ENCODE measurements at places on chromosomes 6 and 20.
A peak's percentile ranks its signal among the peaks of the same experiment; 100 is the strongest.

DNA sequence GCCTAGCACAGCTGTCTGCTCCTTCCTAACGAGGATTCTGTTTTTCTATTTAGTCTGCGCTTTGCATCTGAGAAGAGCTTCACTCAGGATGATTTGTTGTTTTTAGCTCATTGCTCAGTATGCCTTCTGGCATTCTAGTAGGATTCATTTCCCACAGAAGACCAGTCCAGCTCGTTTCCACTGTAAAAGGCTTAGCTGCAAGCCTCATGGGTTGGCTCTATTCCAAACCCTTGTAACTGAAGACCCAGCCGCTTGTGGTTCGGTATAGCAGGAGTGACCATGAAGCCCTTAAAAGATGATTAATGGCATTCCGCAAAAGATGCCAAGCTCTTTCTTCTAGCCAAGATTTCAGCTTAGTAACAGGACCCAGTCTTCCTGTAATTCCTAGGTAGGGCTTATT lies 7.2 kb downstream of the ADGRF1 start:
- DNase-seq = peak; percentile 85

DNA sequence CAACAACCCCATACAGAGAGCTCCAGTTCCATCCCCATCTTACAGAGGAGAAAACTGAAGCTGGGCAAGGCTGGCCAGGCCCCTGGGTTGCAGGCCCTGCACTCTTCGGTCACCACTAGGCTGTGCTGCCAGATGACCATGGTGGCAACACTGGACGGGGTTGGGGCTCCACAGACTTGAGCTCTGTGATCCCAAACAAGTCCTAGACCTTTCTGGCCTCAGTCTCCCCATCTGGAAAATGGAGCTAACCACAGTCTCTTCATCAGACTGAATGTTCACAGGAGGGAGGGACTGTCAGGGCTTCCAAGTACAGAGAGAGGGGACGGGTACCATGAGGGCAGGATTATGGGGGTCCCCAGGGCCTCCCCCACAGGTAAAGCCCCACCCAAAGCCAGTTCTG lies 41.3 kb upstream of the NOL4L start:
- DNase-seq = no peak

DNA sequence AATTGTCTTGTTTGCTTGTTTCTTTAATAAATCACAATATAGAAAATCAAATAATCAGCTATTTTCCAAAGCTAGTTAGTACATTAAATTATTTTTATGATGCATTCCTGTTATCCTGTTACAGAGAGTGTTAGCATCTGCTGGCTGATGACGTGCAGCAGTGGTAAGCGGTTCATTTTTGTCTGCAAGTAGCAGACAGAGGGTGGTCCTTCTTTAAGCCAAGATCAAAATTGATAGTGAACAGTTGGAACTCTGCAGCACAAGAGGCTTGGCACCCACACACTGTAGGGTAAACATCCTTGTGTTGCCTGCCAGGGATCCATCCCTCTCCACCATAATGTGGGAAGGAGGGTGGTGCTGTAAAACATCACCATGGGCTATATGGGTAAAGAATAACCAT lies 158.3 kb downstream of the FRK start:
- no peak for DNase-seq

GRCh38 chr6:156773476-156773875 lies 3.7 kb upstream of the ARID1B start:
- DNase-seq = no peak

DNA sequence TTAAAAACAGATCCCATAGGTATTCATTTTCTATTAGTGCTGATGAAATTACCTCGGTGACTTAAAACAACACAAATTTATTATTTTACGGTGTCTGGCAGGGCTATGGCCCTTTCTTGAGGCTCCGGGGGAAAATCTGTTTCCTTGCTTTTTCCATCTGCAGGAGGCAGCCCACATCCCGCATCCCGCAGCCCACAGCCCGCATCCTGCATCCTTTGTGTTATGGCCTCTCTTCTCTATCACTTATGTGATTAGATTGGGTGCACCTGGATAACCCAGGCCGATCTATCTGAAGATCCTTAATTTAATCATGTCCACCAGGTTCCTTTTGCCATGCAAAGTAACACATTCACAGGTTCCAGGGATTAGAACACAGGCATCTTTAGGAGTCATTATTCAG lies 407.8 kb downstream of the CDC5L start:
- no peak for DNase-seq

DNA sequence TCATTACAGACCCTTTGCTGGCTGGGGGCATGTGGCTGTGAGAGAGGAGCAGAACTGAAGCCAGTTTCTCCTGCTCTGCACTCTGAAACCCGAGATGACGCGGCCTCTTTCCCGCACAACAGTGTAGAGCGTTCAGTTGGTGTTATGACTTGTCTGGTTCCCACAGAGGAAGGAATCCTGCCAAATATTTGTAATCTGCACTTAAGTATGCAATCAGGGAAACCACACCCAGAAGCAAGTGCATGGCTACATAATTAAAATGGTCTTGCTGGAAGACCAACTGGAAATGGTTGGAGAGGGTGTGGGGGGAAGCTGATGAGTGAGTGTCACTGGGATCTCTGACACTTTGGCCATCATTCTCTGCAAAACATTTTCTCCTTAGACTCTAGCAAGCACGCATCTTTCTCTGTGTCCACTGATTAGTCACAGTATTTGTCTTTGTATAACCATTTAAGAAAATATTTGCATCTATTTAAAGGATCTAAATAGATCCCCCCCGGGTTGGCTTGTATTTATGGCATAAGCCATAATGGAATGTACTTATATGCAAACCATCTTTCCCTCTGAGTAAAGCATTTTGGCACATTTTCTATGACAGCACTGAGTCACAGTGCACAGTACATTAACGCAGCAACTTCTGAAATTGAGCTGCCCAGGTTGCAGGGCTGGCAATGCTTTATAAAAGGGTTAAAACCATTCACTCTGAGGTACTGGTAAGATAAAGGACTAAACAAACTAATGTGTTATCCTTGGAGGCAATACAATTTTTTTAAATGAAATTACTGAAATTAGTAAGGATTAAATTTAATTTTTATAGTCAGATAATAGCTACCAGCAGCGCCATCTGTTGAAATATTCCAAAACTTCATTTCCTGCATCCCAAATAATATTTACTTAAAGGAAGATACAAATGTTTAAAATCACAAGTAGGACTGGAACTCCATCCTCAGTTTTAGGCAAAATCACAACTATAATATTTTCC lies 76.7 kb downstream of the FOXC1 start:
- peak; percentile 99 for DNase-seq

GRCh38 chr6:14645841-14646240 lies 528.3 kb downstream of the CD83 start:
- DNase-seq = no peak

DNA sequence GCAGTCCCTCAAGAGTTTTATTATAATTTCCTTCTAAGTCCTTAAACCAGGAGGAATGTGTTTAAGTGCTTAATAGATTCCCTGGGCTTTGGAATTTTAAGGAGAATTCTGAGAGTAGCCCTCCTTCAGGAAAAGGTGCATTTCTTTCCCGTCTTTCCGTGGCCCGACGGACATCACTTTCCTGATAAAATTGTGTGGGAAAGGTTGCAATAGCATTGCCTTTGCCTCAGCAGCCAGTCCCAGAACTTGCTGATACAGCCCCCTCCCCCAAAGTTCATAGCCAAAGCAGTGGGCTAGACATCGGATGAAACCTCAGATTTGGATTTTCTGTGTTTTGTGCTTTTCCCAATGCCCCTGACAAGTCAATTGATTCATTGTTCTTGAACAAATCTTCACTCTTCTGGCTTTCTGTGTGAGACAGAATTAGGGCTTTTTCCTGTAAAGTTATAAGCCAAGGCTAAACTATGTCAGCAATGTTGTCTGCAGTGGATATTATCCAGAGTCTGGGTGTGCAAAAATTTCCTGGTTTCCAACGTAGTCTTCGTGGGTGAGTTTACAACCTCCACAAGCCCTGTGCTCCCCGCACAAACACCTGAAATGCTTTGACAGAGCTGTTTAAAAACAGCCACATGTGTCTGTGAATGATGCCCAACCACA lies 1.1 kb upstream of the SMOC2 start:
- no peak for DNase-seq

DNA sequence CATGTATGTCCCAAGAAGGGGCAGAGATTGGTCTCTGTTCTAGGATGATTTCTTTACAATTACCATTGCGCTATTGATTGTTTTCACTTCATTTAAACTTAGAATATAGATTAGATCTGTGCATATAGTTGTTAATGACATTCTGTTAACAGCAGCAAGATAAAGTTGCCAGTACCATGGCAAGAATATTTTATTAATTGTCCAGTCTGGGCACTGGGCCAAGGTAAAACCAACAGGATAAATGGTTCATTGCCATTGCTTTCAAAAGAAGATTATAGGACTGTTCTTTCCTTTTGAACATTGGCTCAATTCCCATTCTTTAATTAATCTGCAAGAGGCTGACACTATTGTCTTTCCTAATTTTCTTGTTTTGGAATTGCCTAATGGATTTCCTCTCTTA lies 592.4 kb downstream of the RFPL4B start:
- no peak for DNase-seq

GRCh38 chr6:38848760-38849159 lies 133.6 kb downstream of the DNAH8 start:
- DNase-seq = no peak

GRCh38 chr20:39298571-39299506 lies 336.7 kb downstream of the DHX35 start:
- DNase-seq = no peak

- DNase-seq = no peak
Measured at GRCh38 chr6:37665304-37665703, 32.4 kb downstream of the MDGA1 start.

- DNase-seq = no peak
Measured at GRCh38 chr20:32792316-32792715, 27.4 kb upstream of the MAPRE1 start.

DNA sequence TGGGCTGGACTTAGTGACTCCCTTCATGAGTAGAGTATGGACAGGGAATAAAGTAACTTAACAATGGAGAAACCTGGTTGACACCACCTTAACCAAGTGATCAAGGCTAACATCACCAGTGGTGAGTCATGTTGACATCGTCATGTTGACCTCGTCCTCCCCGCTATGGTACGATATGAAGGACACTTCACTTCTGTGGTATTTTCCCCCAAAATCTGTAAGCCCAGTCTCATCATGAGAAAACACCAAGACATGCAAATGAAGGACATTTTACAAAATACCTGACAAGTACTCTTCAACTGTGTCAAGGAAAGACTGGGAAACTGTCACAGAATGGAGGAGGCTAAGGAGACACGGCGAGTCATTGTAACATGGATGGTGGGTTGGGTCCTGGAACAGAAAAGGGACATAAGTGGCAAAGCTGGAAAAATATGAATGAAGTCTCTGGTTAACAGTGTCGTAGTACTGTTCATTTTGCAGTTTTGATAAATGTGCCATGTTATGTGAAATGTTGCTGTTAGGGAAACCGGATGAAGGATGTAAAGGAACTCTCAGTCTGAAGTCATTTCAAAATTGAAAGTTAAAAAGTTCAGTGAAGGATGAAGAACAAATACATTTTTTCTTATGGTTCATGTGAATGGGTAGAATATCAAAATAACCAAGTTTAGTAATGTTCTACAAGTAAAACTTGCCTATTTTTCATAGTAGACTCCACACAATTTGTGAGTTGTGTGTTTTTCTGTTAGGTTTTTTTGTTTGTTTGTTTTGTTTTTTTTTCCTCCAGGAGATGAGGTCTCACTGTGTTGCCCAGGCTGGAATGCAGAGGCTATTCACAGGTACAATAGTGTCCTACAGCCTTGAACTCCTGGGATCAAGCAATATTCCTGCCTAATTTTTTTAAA lies 247.5 kb downstream of the TMEM242 start:
- no peak for DNase-seq

DNA sequence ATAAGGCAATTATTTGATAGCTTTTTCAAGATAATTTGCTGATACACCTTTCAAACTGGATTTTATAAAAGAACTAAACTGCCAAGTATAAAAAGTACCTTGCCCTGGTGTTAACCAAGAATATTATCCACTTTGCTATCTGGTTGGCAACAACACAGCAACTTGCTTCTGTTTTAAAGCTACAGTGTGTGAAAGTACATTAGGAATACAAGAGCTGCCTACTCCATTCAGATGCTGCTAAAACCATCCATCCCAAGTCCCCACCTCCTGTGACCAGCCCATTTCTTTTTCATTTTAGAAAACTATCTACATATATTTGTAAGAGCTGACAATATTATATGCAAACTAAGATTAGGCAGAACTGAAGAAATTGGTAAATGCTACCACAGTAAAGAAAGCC lies 12.8 kb downstream of the CLDN20 start:
- no peak for DNase-seq

DNA sequence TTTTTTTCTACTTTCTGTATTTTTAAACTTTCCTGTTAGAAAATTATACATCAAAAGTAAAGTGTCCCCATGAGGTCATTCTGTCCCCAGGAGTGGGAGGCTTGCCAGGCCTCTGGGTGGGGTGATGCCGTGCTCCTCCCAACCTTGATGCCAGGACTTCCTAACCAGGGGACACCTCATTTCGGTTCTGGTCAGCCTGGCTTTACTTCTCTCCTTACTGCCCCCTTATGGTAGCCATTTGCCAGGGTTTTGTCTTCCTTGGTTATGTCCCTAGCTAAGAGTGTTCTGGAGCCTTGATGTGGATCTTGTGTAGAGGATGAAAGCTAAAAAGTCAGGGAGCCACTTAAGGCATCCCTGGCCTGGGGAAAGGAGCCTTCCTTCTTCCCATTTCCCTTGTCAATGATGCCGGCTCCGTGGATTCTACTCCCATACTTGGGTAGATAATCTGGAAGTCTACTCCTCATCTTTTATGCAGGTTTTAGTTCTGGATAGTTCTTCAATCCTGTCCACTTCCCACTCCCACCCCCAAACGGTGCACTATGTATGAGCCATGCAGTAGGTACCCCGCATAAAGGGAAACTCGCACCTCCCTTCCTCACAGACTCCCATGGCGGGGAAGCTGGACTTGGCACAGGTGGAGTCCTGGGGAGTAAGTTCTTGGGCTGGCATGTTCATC lies 164.1 kb upstream of the SALL4 start:
- no peak for DNase-seq

DNA sequence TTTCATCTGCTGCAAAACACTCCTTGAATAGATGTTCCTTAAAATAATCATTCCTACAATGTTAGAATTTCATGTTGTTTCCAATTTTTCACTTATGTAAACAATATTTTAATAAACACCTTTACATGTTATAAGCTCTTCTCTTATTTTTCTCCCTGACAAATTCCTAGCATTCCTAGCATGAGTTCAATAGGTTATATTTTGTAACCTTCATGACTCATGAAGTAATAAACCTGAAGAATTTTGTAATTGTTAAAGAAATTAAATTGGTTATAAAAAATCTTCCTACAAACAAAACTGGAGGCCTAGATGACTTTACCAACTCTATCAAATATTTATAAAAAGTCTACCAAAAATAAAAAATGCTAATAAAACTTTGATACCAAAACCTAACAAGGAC lies 66.3 kb downstream of the NT5E start:
- DNase-seq = peak; percentile 19

GRCh38 chr20:5065879-5066383 lies 53.8 kb downstream of the PCNA start:
- peak; percentile 59 for DNase-seq

GRCh38 chr6:167856999-167857660 lies 30.4 kb downstream of the AFDN start:
- no peak for DNase-seq

Data from BJ (cell line).